ENCODE measurements at places on chromosomes 4 and X.
A peak's percentile ranks its signal among the peaks of the same experiment; 100 is the strongest.

GRCh38 chr4:184949020-184949419 lies 69.3 kb upstream of the HELT start:
- no peak for DNase-seq

- no peak for DNase-seq
Observed at GRCh38 chr4:7356667-7357310, 77.9 kb downstream of the PSAPL1 start.

DNA sequence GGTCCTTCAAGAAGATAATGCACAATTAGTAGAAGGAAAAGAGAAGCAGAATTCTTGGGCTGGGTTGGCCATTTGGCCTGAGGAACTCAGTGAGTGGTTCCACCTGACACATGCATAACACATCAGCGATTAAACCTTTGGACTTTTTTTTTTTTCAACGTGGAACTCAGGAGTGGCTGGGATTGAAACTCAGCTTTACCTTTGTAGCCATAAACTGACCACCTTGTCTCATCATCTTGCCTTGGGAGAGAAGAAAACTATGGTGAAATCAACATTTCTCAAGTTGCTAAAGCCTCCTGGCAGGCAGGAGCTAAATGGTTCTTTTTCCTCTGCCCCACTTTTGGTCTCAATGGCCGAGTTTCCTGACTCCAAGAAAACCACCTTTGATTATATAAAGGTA lies 16.3 kb downstream of the PTTG2 start:
- no peak for DNase-seq

- DNase-seq: peak; percentile 76
Observed at GRCh38 chr4:78552389-78553042, 946 bp downstream of the ANXA3 start.

DNA sequence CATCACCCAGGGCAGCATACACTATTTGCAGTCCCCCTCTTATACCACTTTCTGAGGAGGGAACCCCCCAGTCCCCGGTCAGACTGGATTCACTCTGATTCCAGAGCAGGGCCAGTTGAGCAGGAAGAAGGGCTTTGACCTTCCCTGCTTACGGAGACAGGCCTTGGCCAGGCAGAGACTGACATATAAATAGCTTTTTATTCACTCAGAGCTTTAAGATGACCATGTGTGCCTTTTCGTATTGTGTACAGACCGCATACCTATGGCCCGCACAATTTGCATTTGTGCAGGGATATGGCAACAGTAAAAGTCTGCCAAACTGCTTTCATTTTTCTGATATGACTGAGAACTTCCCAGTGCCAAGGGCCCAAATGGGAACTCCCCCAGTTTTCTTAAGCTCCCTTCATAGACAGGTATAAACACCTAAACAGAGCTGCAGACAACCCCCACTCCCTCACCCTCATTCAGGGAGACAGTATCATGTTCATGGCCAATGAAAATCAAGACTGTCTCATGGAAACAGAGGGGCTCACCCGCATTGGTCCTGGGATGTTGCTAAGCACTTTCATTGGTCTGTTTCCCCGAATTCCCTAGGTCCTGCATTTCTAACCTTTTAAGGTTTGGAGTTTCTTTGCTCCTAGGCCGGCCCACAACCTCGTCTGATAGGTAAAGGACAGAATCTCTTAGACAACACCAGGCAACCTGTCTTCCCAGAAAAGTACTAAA lies 86.0 kb downstream of the RTL5 start:
- peak; percentile 81 for DNase-seq

DNA sequence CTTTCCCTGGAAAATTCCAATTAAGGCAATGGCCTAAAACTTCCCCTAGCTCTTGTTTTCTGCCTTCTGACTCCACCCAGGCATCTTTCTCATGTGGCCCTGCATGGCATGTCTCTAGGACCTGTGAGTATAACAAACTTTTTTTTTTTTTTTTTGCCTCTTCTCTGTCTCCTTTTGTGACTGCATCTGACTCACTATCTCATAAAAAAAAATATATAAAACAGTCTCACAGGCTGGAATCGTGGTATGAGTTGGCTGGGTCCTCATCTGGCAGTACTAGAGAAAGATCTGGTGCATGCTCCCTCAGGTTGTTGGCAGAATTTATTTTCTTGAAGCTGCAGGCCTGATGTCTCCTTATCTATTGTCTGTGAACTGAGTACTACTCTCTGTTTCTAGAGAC lies 313.9 kb downstream of the TECRL start:
- no peak for DNase-seq

DNA sequence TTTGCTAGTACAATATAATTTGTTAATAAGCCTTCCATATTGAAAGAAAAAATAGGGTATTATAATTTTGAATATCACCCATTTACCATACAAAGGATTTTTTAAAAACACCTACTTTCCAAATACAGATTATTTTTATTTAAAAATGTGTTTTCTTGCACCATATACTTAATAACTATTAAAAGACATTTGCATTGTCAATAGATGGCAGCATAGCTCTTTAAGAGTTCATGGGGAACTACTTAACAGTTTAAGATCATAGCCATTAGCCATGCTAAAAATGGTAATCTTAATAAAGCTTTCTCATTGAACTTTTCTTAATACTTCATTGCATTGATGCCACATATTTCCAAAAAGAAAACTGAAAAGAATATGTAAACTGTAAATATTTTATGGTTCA lies 1995.9 kb downstream of the C4orf33 start:
- DNase-seq: no peak

DNA sequence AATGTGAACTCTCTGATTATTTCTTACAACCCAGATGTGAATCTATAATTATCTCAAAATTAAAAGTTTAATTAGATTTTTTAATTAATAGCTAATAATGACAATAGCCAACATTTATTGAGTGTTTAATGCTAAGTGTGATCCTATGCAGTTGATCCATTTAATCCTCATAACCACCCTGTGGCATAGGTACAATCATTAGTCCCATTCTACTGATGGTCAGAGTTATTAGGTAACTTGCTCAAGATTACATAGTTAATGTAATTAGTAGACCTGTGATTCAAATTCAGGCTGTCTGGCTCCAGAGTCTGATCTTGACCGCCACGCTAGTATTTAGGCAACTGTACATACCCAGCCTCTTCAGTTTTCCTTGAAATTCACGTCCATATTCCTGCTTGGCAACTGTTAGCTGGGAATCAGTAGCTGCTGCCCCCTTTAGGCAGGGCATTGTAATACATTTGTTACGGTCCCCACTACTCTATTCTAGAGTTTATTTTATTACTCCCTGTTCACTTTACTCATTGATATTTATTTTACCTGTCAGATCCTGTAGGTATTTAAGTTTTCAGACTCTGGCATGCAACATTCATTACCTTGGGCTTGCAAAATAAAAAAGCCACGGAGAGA lies 20.6 kb upstream of the TEC start:
- DNase-seq: no peak
